SJSA1 (cell line): ENCODE measurements at places on chromosomes 11 and 22. TPM values are rescaled to one million over a fixed set of nuclear protein-coding genes. Genes with fewer than 3 reads are reported as not detected.

DNA sequence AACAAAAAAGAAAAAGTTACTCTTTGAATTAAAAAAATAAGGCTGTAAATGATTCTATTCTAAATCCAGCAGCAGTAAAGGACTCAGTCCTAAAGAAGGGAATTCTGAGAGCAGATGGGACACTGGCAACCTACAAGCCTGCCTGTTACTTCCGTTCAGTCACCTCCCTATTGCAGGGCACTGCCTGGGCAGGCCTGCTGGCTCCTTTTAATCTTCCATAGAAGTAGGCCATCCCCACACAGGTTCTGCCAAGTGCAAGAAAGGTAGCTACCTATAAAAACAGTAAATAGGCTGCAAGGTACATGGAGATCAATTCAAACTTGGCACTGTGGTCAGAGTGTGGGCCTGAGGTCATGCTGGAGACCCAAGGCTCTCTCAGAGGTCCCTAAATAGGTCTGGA is 136.4 kb downstream of the TRIM44 start:
- no peaks in the 10 kb centered on the region for H3K27me3 ChIP-seq
- H3K4me1 ChIP-seq = peaks cover 45% of the 10 kb centered on the region
- no peak overlapping the region for H3K27ac ChIP-seq

DNA sequence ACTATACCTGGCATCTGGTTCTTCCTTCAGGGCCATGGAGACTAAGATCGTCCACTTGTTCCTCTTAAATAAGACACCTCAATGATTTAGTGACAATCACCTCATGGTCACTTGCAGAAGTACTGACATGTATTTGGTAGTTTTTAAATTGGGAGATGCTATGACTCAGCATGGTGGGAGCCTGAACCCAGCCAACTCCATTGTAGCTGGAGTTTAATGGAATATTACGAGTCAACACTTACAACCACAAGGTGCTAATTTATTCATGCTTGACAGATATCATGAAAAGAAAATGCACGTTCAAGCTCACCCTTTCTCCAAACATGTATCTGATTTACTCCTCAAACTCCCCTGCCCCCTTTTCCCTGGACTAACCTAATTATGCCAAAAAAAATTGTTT is 16.6 kb upstream of the APOL3 start:
- H3K4me1 ChIP-seq = no peaks in the 10 kb centered on the region
- H3K27ac ChIP-seq = no peak overlapping the region
- no peaks in the 10 kb centered on the region for H3K36me3 ChIP-seq
- DNase-seq = no peak

- H3K27ac ChIP-seq = no peak overlapping the region
- H3K27me3 ChIP-seq = no peaks in the 10 kb centered on the region
- no peak overlapping the region for H3K4me3 ChIP-seq
- no peak for DNase-seq
- no peaks in the 10 kb centered on the region for H3K4me1 ChIP-seq
These were observed 333.9 kb downstream of the OPCML start for GRCh38 chr11:133198438-133198837.

DNA sequence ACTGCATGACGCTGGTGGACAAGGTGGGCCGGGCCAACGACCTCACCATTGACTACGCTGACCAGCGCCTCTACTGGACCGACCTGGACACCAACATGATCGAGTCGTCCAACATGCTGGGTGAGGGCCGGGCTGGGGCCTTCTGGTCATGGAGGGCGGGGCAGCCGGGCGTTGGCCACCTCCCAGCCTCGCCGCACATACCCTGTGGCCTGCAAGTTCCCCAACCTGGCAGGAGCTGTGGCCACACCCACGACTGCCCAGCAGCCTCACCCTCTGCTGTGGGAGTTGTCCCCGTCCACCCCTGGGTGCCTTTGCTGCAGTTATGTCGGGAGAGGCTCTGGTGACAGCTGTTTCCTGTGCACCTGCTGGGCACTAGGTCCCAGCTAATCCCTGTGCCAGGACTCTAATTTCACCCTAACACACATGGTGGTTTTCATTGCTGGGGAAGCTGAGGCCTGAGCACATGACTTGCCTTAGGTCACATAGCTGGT is 49.0 kb upstream of the PPP6R3 start:
- no peak for DNase-seq
- no peak overlapping the region for H3K27ac ChIP-seq
- H3K36me3 ChIP-seq = peaks cover 71% of the 10 kb centered on the region

DNA sequence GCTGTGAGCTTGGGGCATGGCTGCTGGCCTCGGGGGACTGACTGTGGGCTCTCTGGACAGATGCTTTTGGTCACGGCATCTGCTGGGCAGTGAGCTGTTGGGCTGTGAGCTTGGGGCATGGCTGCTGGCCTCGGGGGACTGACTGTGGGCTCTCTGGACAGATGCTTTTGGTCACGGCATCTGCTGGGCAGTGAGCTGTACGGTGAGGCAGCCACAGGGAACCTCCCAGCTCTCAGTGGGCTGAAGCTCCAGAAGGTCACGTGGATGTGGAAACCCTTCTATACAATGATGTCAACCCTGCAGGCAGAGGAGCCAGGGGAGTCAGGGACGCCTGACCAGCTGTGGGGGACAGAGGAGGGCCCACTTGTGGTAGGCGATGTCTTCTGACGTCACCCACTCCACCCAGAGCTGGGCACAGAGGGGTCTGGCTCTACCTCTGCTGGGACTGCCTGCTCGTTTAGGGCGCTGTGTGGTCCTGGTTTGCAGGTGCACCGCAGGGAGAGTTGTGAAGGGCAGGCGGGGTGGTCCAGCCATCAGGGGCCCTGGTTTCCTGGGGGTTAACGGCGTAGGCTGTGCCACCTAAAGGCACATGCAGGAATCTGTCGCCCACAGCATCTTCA is 1331.3 kb downstream of the BRD1 start:
- peaks cover 19% of the 10 kb centered on the region for H3K4me1 ChIP-seq
- H3K27me3 ChIP-seq = no peaks in the 10 kb centered on the region
- no peak overlapping the region for H3K4me3 ChIP-seq
- peaks cover 12% of the 10 kb centered on the region for H3K36me3 ChIP-seq
- no peak overlapping the region for H3K27ac ChIP-seq

- no peaks in the 10 kb centered on the region for H3K27me3 ChIP-seq
- DNase-seq = no peak
- H3K27ac ChIP-seq = peak overlapping the region; percentile 17; the same call in 1 of the 2 replicates
- H3K4me3 ChIP-seq = no peak overlapping the region
- peaks cover 54% of the 10 kb centered on the region for H3K4me1 ChIP-seq
These were observed 169.6 kb downstream of the ETS1 start for GRCh38 chr11:128417607-128418324.

GRCh38 chr11:22890227-22890626 is 30.0 kb upstream of the CCDC179 start:
- no peak for DNase-seq
- no peaks in the 10 kb centered on the region for H3K27me3 ChIP-seq
- no peak overlapping the region for H3K4me3 ChIP-seq
- H3K4me1 ChIP-seq = no peaks in the 10 kb centered on the region
- no peaks in the 10 kb centered on the region for H3K36me3 ChIP-seq

DNA sequence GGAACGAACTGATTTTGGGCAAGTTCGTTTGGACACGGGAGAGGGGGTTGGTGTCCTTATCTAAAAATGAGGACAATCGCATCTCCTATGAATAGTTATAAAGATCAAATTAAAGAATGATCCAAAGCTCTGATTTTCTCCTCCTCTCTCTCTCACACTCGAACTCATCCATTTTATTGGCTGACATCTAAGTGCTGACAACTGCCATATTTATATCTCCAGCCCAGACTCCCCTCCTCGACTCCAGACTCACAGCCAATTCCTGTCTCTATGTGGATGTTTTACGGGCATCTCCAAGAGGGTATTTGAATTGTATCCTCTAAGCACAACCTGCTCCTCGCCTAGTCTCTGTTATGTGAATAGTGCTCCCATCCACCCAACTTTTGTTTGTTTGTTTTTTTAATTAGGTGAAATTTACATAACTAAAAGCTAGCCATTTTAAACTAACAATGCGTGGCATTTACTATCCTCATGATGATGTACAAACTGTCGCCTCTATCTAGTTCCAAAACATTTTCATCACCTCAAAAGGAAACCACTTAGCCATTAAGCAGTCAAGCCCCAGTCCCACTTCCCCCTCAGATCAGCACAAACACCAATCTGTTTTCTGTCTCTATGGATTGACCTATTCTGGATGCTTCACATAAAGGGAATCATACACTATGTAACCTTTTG is 4.0 kb downstream of the SYN3 start:
- no peak for DNase-seq
- no peak overlapping the region for H3K27ac ChIP-seq
- H3K27me3 ChIP-seq = peaks cover 43% of the 10 kb centered on the region
- no peaks in the 10 kb centered on the region for H3K4me1 ChIP-seq
- H3K4me3 ChIP-seq = no peak overlapping the region

- no peaks in the 10 kb centered on the region for H3K27me3 ChIP-seq
- no peak overlapping the region for H3K4me3 ChIP-seq
- no peak for DNase-seq
- H3K27ac ChIP-seq = no peak overlapping the region
- H3K36me3 ChIP-seq = peaks cover 6% of the 10 kb centered on the region; the same call in 1 of the 2 replicates
These were observed 64.2 kb downstream of the FLI1 start for GRCh38 chr11:128757886-128758612.

DNA sequence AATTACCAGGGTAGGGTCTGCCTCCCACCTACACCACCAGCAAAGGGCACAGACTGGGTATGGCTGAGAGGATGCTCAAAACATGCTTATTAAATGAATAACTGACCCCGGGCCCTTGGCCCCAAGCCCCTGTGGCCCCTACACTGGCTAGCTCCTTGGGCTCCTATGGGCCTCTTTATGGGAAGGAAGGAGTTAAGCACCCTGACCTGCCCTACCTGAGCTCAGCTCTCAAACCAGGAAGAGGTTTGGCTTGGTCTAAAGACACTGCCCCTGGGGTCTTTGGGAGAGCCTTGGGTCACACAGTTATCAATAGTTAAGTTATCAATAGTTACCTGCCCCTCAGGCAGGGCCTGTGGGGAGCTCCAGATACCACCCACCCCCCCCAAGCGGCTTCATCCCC is 1.2 kb downstream of the USH1C start:
- H3K27me3 ChIP-seq = peaks cover 21% of the 10 kb centered on the region
- H3K36me3 ChIP-seq = no peaks in the 10 kb centered on the region
- DNase-seq = no peak

DNA sequence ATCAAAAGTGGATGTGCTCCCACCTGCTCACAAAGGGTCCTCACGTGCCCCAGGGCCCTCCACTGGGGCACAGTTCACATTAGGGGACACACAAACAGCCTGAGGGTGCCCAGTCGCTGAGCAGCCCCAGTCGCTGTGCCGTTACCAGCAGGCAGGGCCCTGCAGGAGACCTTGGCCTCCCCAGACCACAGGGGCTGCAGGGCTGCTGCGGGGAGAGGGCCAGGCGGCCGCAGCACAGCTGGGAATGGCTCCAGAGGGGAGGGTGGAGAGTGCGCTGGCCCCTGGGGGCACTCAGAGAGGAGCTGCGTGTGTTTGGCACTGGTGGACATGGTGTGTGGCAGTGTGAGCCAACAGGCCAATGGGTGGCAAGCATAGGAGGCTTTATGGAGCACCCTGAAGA is 20.3 kb upstream of the PACSIN2 start:
- no peaks in the 10 kb centered on the region for H3K27me3 ChIP-seq
- no peak for DNase-seq
- H3K27ac ChIP-seq = no peak overlapping the region
- H3K36me3 ChIP-seq = no peaks in the 10 kb centered on the region
- H3K4me3 ChIP-seq = no peak overlapping the region

DNA sequence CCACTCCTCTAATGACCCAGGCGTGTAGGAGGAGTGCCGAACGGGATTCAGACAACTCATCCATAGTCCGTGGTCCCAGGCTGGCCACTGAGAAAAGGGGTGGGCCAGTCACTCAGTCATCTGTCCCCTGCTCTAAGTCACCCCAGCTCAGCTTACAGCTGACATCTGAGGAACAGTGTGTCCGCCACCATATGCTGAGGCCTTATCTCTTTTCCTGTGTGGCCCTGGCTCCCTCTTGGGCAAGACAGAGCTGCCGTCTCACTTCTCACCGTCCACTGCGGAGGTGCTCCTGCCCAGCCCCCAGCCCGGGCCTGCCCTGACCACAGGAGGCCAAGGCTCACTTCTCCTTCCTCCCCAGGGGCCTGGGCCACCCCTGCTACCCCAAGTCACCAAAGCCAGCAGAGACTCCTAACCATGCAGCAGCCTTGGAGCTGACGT is 6.8 kb downstream of the CCDC86 start:
- DNase-seq = no peak
- no peaks in the 10 kb centered on the region for H3K27me3 ChIP-seq
- H3K27ac ChIP-seq = no peak overlapping the region
- peaks cover 80% of the 10 kb centered on the region for H3K36me3 ChIP-seq
- H3K4me3 ChIP-seq = no peak overlapping the region
- peaks cover 8% of the 10 kb centered on the region for H3K4me1 ChIP-seq

DNA sequence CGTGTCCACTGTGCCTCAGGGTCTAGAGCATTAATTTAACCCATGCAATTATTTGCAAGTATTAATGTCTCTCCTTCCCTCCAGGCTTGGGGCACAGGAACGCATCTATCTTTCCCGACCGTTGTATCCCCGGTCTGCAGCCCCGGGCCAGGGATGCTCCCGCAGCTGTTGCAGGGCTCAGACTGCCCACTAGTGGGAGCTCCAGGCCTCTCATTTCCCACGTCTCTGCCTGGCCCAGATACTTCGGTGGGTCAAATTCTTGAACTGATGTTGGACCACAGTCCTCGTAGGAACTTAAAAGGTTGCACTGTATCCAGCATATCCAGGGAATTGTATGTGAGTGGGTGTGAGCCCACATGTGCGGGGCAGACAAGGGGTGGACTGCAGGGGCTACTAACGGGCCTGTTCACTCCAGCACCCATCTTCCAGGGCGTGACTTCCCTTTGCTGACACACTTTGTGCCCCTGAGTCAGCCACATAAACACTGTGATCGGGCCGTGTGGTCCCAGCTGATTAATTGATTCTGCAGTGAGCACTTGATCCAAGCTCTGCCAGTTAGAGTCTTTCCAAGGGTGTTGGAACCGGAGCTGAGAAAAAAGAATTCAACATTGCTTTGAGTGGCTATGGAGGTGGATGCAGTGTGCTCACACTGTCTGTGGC is 451.3 kb downstream of the TBC1D22A start:
- H3K4me3 ChIP-seq = no peak overlapping the region
- DNase-seq = no peak
- H3K4me1 ChIP-seq = no peaks in the 10 kb centered on the region
- H3K36me3 ChIP-seq = no peaks in the 10 kb centered on the region
- H3K27me3 ChIP-seq = peaks cover 10% of the 10 kb centered on the region; the same call in 1 of the 2 replicates

DNA sequence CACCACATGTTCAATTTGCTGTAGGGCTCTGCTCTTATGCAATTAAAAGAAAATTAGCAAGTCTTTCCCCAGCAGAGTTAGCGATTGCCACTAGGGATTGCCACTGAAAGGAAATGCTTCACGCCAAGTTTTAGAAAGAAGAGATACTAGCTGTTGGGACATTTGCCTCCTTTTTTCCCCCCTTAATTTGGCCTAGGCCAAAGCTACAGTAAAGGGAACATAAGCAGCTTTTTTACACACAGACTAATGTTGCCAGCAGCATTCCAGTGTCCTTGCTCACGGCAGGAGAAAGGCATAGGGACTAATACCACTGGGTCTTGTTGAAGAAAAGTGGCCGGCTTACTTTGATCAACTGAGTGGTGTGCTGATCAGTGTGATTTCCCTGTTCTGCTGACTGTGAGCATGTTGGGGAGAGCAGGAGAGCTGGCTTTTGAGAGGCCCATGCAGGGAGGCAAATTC is 71.2 kb downstream of the PHF21A start:
- H3K36me3 ChIP-seq = no peaks in the 10 kb centered on the region
- H3K27ac ChIP-seq = no peak overlapping the region
- no peaks in the 10 kb centered on the region for H3K27me3 ChIP-seq
- DNase-seq = peak; percentile 22

GRCh38 chr11:35237860-35238715 is 99.1 kb downstream of the CD44 start:
- no peak for DNase-seq
- no peaks in the 10 kb centered on the region for H3K36me3 ChIP-seq
- no peaks in the 10 kb centered on the region for H3K27me3 ChIP-seq
- H3K4me1 ChIP-seq = peaks cover 35% of the 10 kb centered on the region

SCO2 gene
- total RNA-seq = 2.0 and 6.3 TPM in 2 replicates

SLC37A2 gene
- 0.18 and 0.31 TPM in 2 replicates for total RNA-seq

OR51B4 gene
- not detected in 2 replicates for total RNA-seq
